ENCODE measurements at places on chromosomes 3 and 15. TPM values are rescaled to one million over a fixed set of nuclear protein-coding genes. Genes with fewer than 3 reads are reported as not detected.

Gene HYAL2
- 113 TPM for total RNA-seq

Gene GLCE
- 12.5 TPM for total RNA-seq

Gene GOLGA8S
- not detected for total RNA-seq

Gene TLR9
- total RNA-seq, result not detected

Gene ANKUB1
- not detected for total RNA-seq

Gene P2RY14
- 0.05 TPM for total RNA-seq

Gene GOLGA6D
- not detected for total RNA-seq

Gene LRRC34
- not detected for total RNA-seq

Gene ZNF502
- total RNA-seq, result 0.93 TPM

Gene PAQR5
- total RNA-seq, result 5.3 TPM

DNA sequence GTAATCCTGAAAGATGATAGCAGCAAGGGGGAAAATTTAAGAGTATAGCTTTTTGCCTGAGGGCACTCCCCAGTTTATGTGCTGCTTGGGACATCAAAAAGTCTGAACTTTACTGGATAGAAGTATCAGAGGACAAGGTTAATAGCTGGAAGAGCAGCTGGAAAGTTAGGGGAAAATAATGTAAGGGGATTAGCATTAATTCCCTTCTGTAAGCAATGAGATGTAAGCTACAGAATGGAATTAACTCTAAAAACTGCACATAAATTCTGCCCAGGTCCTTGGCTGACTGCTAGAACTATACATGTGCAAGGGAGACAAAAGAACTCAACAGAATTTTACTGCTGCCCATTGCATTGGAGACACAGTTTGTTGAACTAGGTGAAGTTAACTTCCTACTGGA lies 55.6 kb downstream of the ATP11B start:
- no peak for DNase-seq

DNA sequence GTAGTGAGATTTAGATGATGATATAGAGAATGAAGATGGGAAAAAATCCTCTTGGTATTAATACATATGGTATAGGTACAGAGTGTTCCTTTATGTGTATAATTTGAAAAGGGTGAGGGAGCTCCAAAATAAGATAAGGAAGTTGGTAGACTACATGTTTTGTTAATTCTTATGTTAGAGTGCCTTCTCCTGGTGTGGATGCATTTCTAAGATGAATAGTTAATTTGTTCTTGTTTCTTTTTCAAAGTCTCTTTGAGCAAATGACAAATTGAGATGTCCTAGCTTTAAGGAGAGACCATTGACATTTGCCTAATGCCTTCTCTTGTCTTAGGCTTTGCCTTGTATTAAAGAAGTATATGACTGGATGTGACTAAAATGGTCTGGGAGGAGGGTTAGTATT lies 34.1 kb downstream of the AKAP13 start:
- no peak for DNase-seq

DNA sequence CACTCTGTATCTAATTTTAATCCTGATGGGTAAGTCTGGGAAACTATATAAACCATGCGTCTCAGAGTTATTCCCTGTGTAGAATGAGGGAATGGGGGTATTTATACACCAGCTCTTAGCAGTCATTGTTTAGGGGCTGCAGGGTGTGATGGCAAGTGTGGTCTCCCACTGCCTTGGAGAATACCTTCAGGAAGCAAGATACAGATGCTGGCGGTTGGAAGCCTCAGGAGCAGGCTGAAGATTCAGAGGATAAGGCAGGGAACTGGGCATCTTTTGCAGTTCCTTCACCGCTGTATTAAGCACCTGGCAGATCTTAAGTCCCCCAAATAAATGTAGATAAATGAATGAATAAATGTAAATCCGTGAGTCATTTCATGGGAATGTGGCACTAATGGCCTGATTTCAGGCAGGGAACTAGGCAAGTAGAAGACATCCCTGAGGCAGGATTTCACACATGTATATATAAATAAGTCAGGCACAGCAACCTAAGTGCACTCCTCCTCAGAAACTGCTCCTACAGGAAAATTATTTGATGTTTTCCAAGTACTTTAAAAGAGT lies 209.2 kb upstream of the GADL1 start:
- DNase-seq, result no peak

DNA sequence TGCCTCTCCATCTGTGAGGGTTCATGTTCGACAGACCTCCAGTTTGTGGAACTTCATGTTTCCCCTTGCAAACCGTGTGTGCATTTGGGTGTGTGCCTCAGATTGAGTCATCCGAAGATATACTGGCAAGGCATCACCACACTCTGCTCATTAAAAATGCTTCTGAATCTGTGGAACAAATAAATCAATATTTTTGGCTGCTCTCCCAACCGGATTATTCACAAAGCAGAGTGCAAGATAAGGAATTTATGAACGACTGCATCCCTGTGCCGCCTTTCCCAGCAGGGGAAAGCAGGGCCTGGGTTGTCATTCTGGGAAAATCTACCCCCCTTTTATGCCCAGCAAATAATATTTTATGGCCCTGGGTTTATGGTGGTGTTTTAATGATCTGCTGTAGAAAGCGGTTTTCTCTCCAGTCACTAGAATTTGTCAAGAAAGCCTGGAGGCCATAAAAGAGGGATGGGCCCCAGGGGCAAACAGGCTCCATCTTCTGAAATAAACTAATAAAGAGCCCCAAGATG lies 4.2 kb upstream of the WNT5A start:
- peak; percentile 92 for DNase-seq

GRCh38 chr3:186207515-186207914 lies 98.6 kb upstream of the ETV5 start:
- no peak for DNase-seq

GRCh38 chr15:78989701-78990240 lies 44.9 kb upstream of the CTSH start:
- no peak for DNase-seq

DNA sequence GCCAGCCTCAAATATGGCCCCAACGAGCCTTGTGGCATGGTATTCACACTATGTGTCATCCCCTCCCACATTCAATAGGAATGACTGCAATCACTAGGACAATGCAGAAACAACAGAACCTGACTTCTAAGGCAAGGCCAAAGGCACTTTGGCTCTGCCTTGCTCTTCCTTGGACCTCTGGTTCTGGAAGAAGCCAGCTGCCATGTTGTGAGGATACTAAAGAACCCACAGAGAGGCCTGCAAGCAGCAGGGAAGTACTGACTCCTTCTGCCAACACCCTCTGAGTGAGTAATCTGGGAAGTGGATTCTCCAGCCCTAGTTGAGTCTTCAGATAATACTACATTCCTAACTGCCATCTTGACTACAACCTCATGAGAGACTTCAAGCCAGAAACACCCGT lies 64.7 kb downstream of the ADAMTS9 start:
- no peak for DNase-seq

GRCh38 chr3:12954891-12955650 lies 113.7 kb upstream of the RPL32 start:
- peak; percentile 48 for DNase-seq

- no peak for DNase-seq
Observed at GRCh38 chr3:185145511-185145910, 7.3 kb downstream of the C3orf70 start.

DNA sequence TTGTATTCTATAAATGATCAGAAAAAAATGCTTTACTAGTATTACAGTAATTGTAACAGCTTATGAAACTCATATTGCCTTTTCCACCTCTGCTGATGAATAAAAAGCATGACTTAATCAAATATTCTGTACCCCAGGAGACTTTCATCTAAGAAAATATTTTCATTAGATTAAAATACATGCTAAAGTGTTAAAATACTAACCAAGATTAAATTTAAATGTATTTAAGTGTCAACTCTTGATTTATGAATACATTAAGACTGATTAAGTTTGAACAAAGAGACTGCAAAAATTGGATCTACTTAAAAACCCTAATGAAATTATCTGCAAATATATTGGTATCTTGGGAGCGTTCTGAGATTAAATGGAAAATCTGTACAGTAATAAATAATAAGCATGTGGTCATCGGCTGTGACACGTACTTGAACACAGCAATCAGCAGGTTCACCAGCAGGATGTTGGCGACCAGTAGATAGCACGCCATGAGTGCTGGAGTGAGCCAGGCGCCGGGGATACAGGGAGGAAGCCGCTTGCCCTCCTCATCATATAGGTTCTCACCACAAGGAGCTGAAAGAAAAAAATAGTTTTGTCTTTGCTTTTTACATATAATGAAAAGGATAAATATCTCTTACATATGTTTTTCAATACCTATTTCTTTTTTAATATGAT lies 36.6 kb upstream of the MTMR10 start:
- no peak for DNase-seq

GRCh38 chr3:142077155-142077858 lies 72.0 kb downstream of the TFDP2 start:
- DNase-seq, result no peak

- DNase-seq, result no peak
Observed at GRCh38 chr15:71660501-71660900, 149.9 kb upstream of the NR2E3 start.

DNA sequence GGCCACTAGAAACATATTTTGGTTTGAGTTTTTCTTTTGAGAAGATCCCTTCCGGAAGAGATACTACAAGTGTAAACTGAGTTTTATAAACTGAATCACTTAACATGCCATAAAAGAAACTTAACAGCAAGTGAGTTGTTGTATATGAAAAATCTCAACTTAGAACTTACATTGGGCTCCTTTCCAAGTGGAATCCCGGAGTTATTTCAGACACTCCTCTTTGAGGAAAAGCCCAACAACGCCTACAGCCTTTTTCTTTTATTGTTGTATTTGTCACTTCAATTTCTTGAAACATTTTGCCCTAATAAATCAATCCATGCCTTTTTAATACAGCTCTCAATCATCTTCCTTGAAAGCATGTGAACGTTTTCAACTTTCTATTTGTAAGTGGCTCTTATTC lies 137.3 kb downstream of the FEZF2 start:
- DNase-seq, result no peak

- DNase-seq, result no peak
Observed at GRCh38 chr3:144031938-144032337, 60.3 kb downstream of the DIPK2A start.

GRCh38 chr15:71251584-71252043 lies 136.3 kb downstream of the THSD4 start:
- no peak for DNase-seq

- DNase-seq, result no peak
Observed at GRCh38 chr15:61759639-61760038, 300.6 kb downstream of the VPS13C start.

DNA sequence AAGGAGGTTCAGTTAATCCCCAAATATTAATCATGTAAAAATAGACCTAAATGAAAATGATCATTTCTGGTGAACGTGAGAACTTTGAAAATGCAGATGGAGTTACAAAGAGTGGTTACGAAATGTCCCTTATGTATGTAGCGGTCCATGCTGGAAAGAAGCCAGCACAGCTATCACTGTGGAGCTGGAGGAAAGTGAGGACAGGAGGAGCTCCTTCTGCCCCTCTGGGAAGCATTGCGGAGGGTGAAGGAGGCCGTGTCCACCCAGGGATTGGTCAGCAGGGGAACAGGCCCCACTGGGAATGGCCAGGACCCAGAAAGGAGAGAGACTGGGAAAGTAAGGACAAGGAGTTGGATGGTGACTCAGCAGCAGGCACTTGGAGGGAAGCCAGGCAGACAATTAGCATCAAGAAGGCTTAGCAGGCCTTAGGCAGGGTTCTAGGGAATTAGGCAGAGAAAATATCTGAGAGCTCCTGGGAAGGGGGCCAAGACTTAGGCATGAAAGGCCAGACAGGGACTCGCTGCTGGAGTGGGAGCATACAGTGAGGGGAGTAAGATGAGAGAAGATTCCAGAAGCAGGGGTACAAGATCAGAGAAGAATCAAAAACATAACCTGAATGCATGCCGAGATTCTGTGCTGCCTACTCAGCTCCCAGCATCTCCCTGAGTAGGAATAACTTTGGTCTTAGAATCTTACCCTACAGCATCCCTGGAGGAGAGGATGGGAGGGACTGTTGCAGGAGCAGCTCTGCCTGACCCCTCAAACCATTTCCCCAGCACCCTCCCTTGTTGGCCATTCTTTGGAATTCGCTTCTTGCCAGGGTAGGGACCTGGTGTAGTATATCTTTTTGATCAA lies 171.0 kb upstream of the UMPS start:
- peak; percentile 98 for DNase-seq

DNA sequence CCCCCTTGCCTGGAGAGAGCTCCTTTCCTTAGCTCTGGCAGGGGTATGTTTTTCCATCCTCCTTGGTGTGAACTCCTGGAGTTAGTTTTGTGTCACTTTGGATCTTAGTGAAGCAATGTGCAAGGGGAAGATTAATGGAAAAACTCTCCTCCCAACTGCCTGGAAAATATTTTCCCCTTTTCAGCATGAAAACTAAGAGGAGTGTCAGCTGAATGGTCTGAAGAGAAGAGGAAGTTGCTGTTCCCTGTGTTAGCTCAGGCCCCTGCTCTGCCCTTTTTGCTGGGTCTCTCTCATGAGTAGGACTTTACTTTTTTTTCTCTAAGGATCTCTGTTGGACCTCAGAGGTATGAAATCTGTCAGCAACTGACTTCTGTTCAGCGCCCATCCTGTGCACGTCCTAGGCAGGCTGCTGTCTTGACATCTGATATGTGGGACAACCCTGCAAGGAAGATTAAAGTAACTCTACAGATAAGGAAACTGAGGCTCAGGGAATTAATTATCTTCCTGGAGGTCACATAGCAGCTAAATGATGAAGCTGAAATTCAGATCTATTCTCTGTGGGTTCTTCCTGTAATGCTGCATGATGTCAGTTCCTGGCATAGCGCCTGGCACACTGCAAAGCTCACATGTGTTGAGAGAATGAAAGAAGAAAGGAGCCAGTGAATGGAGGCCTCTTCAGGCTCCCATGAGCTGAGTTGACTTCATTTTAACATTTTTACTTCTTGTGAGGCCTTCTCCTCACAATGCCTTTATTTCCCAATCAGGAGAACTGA lies 109.7 kb upstream of the GALNT15 start:
- peak; percentile 86 for DNase-seq

- DNase-seq, result no peak
Observed at GRCh38 chr3:45078910-45079522, 52.9 kb downstream of the CLEC3B start.

GRCh38 chr15:100083572-100083971 lies 258.2 kb downstream of the ADAMTS17 start:
- DNase-seq, result no peak

GRCh38 chr15:92997821-92998220 lies 91.2 kb downstream of the RGMA start:
- DNase-seq, result no peak

Data from A172 (cell line).